ENCODE measurements at places on chromosomes 3 and 15.

GRCh38 chr3:134039161-134039862 lies 9.6 kb upstream of the SLCO2A1 start:
- peak; percentile 44 for DNase-seq

GRCh38 chr3:174346571-174346970 lies 512.6 kb upstream of the NAALADL2 start:
- DNase-seq: no peak

- no peak for DNase-seq
Measured at GRCh38 chr3:44365952-44366351, 27.4 kb downstream of the TCAIM start.

DNA sequence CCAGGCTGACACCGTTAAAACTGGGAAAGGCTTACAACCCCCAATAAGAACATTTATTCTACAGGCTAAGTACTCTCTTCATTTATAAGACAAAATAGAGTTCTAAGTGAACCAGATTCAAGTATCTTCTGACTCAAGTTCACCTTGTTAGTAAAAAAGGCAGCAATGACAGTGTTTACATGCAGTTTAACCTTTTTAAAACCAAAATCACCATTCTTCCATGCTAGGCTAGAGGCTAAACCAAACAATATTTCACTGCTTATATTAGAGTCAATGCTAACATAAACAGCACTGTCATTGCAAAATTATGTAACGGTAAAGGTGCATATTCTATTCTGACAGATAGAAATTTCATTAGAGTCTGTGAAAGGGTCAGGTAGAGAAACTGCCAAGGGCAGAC lies 118.0 kb downstream of the FBN1 start:
- DNase-seq: no peak

DNA sequence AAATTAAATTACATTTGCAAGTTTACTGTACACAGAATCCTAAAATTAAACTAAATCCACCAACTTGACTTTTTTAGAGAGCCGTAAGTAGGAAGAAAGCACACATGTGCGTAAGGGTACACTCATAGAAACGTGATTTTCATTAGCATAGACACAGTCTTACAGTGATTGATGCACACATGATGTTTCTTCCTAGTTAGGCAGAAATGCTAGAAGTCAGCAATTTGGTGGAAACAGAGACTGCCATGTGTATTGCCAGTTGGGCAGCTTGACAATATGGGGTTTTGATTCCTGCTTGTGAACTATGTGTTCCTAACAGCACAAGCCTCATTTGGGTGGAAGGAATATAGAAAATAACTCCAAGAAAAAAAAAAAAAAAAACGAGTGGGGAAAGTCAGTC lies 878.5 kb downstream of the ROBO1 start:
- DNase-seq: no peak
